ENCODE measurements at places on chromosomes 7 and 10.

DNA sequence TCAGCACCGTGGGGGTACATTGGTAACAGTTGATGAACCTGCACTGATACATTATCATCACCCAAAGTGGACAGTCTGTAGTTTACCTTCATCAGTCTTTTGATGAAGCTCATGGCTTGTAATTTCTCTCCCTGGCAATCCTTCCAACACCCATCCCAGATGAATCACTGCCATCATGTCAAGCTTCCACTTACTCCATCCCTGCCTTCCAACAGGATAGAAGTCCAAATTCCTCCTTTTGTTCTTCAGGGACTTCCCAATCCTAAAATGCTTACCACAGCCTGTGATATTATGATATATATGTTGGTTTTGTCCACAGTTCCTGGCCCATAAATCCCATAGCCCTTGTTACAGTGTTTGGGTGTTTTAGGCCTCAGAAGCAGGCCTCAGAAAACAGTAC is 16.1 kb downstream of the SNX10 start:
- DNase-seq = no peak

DNA sequence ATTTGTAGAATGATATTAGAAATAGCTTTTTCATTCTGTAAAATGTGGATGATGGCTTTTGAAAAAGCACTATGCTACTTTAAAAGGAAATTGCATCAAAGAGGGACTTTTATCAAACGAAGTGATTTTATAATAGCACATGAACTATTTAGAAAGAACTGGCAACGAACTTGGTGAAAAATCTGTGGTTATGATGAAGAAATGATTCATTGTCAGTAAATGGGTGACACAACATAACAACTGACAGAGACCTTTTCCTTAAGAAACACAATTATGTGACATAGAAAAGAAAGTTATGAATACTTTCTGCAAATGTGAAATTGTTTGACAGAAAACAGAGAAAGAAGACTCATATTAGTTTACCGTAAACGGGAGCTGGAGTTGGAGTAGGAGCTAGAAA is 60.7 kb upstream of the LAMB4 start:
- DNase-seq = no peak

GRCh38 chr7:22563621-22564241 is 63.7 kb upstream of the STEAP1B start:
- no peak for DNase-seq

- no peak for DNase-seq
Observed at GRCh38 chr10:10699427-10699826, 318.2 kb upstream of the CELF2 start.

- DNase-seq = no peak
Observed at GRCh38 chr7:135650831-135651573, 11.3 kb upstream of the STMP1 start.

GRCh38 chr7:150996376-150997074 is 5.7 kb downstream of the NOS3 start:
- no peak for DNase-seq

DNA sequence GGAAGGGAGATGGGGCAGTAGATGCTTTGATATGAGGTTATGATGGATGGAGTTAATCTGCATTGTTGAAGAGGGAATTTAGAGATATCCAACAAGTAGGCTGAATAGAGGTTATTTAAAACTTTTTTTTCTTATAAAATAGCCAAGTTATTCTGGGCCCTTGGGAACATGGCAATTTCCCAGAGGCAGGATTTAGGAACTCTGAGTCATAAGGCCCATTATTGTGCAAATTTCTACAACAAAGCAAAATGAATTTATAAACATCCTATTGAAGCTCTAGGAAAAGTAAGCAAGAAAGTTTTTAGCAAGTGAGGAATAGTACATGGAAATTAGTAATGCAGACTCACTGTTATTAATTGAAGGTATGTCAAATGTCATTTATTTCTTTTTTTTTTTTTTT is 160.9 kb upstream of the NPY start:
- no peak for DNase-seq

GRCh38 chr10:118210276-118210675 is 131.8 kb downstream of the FAM204A start:
- DNase-seq = no peak

DNA sequence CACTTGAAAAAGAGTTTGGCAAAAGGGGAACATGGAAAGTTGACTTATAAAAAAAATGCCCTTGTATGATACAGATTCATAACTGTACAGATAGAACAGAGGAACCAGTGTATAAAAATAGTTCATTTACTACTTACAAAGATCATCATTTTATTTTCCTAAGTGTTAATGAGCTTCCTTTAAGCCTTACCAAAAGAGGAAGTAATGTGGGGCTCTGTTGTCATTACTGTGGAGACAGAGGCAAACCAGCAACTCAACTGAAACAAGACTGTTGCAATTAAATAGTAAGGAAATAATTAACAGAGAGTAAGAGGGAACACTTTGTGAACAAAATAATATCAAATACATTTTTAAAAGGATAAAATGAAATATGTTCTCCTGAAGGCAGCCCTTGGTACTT is 526.2 kb upstream of the ADARB2 start:
- no peak for DNase-seq

DNA sequence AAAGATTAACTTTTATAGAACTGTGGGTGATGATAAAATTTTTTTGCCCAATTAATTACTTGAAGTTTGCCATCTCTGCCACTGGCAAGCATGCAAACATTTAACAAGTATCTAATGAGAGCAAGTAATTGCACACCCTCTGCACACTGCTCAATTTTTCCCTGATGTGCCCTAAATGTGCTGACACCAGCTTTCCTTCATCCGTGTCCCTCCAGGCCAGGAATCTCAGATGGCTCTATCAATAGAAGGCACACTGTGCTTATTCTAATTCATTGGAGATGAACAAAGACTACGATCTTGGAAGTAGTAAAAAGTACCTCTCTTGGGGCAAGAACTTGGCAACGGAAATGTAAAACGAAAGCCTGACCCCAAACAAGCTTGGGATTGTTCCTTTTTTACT is 212.1 kb downstream of the GPR37 start:
- DNase-seq = no peak

DNA sequence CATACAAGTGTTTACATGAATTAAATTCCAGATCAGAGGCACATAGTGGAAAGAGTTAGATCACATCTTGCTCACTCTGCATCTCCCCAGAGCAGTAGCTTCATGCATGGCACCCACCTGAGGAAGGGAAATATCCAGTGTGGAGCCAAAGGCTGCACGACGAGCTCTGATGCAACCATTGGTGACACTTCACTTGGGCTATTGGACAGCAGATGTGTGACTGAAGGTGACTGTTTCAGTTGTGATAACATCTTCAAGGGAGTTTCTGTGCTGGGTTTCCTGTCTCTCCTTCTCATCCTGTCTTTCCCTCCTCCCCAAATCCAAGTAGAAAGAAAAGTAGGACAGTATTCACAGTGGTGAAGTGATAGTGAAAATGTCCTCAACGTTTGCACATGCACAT is 115.0 kb downstream of the TAF3 start:
- no peak for DNase-seq

DNA sequence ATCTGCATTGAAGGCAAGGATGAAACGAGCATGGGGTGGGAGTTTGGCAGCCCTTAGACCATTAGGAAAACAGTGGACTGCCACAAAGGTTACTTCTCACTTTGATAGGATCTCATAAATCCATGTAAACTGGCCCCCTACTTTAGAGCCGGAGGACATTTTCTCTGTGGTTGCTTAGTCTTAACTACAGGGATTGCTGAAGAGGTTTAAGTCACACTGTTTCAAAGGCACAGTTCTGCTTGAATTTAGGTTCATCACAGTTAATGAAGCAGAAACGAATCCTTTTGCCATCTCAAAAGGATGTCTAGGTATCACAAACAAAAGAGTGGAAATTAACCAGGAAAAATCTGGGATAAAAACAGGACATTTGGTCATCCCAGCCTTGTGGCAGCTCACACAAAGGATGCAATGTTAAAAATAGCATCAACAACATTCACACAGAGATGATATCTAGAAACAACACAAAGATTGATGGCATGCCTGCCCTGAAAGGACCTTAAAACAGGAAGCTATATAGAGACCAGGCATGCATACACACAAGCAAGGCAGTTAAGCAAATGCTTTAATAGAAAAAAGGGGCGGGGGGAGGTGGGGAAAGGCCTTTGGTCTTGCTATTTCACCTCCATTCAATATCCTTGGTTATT is 74.0 kb downstream of the DOCK4 start:
- DNase-seq = no peak

- DNase-seq = no peak
Observed at GRCh38 chr7:116582806-116583444, 58.1 kb downstream of the CAV1 start.

GRCh38 chr7:91292506-91292905 is 28.3 kb downstream of the FZD1 start:
- no peak for DNase-seq

DNA sequence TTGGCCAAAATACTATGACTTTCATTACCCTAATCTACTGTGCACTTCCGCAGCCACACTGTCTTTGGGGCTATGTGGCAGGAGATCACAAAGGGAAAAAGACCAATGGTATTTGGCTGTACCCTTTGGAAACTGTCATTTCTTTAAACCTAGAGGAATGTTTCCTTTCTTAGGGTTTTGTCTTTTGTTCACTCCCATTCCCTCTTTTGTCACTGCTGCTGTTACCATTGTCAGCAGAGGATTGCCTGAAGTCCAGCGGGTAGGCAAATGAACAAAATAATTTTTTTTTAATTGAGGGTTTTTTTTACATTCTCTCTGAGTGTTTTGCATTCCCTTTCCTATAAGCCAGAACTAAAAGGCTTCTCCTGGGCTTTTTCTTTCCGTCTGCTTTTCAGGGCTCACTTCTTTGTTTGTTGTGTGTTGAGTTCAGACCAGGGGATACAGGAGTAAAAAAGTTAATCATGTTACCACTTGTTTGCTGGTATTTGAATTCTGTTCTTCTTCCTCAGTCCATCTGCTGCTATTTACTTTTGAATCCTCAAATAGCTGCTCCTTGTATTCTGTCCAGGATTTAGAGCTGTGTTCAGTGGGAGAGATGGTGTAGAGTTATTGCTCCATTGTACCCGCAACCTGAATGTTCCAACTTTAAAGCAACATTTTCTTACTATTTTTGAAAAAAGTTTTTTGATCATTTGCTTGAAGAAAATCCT is 374.6 kb downstream of the SUGCT start:
- no peak for DNase-seq

DNA sequence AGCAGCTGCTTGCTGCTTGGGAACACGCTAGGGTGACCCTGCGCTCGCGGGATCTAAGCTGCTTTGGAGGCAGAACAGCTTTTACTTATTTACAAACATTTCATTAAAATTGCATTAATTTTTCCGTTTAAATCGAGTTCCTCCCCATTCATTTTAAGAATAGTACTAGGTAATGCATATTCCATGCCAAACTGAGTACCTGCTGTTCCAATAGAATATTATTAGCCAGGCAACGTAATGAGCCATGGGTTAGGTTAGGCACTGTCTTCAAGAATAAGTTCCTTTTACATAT is 860 bp downstream of the EXOC6 start:
- no peak for DNase-seq

DNA sequence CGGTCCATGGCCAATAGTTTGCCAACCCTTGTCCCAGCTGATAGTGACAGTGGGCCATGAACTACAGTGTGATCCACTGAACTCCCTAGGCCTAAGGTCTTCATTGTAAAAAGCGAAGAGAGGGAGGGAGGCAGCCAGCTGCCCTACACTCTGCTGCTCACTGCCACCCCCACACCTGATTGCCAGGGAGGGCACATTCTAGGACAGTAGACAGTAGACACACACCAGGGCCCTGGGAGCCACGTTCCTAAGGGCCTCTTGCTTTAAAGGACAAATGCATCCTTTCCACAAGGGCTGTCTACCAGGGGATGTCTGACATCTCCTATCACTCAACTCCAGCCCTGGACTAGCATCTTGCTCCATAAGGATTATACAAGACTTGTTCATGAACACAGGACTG is 122.2 kb downstream of the DLG5 start:
- no peak for DNase-seq

DNA sequence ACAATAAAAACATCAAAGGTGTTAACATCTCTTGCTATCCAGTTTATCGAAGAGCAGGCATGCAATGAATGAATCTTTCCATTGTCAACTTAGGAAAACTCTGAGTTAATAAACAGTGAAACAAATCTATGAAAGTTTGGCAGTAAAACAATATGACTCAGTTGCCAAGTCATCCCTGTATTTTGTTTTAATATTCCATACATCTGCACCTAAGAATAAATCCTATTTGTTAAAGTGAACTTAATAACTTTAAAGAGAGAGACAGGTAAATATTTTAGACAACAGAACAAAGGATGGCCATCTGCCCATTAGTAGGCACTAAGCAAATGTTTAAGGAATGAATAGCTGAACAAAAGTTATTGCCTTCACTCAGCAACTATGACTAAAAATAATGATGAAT is 700.5 kb upstream of the CELF2 start:
- DNase-seq = no peak

GRCh38 chr7:155975490-155975889 is 163.2 kb upstream of the SHH start:
- no peak for DNase-seq

DNA sequence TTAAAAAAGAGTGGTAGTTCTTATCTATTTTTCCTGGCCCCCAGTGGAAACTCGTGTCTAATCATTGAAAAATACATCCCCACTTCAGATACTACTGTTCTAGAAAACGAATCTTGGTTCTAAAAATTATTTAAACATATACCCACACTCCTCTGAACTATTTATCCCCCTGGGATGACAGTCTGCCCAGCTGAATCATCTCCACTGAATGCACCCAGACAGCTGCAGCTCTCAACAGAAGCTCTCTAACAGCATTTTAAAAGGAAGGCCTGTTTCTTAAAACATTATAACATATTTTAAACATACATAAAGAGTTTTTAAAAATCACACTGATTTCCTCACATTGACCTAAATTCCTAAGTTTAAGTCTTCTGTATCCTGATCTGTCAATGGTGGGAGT is 544.6 kb upstream of the PHF14 start:
- DNase-seq = no peak

GRCh38 chr7:92723943-92724342 is 112.4 kb downstream of the CDK6 start:
- DNase-seq = no peak

GRCh38 chr7:27586825-27587224 is 75.9 kb downstream of the HIBADH start:
- DNase-seq = peak; percentile 28

All from D721Med (cell line).